ENCODE measurements at places on chromosomes 3 and 15. TPM values are rescaled to one million over a fixed set of nuclear protein-coding genes. Genes with fewer than 3 reads are reported as not detected.

DNA sequence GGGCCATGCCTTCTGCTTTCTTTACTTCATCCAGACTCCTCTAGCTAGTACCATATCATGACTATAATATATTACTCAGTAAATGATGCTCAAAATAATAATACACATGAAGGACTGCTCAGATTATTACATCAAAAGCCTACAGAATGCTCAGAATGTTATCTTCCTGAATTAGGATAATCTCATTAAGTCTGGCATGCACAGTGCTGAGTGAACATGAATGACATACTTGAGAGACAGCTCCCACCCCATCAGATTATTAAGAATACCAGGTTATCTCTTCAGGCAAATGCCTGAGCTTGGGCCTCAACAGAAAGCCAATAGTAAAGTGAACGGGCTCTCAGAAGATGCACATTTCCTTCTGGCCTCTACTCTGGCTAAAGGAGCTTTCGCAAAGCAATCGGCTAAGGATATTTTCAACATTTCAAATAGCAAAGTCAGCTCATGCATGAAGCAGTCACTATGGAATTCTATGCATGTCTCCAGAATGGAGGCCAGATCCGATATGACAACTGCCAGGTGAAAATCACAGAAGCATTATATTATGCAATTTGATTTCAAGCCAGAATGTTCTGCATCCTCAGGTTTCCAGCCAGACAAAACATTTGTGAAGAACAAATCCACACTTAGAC lies 122.6 kb downstream of the KCNMB2 start:
- DNase-seq, result no peak

DNA sequence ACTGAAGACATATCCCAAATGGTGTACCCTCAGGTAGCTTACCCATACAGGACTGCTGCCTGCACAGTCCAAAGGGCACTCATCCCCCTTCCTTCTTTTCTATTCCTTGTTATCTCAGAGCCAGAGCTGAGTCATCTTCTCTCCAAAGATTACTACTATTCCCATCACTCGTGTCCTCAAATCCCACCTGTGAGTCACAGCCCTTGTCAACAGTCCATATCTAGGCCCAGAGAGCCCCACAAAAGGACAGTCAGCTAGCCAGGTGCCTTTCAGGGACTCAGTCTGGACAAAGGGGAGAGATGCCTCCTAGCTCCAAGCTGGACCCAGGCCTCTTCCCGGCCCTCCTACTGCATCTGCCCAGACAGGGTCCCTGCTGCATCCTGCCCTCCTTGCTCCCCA lies 11.0 kb downstream of the PARP16 start:
- no peak for DNase-seq

- DNase-seq, result no peak
Observed at GRCh38 chr3:134029256-134029733, 430 bp downstream of the SLCO2A1 start.

DNA sequence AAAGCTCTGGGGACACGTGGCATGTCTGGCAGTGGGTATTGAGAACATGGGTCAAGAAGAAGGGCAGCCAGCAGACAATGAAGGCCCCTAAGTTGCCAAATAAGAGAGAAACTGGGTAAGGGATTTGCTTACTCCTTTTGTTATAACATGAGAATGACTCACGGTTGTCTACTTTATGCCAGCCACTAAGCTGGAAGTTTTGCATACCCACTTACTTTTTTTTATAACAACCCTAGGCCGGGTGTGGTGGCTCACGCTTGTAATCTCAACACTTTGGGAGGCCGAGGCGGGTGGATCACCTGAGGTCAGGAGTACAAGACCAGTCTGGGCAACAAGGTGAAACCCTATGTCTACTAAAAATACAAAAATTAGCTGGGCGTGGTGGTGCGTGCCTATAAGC lies 50.0 kb downstream of the DRD3 start:
- no peak for DNase-seq

GRCh38 chr3:133667118-133667517 lies 5.4 kb upstream of the TOPBP1 start:
- DNase-seq, result no peak

DNA sequence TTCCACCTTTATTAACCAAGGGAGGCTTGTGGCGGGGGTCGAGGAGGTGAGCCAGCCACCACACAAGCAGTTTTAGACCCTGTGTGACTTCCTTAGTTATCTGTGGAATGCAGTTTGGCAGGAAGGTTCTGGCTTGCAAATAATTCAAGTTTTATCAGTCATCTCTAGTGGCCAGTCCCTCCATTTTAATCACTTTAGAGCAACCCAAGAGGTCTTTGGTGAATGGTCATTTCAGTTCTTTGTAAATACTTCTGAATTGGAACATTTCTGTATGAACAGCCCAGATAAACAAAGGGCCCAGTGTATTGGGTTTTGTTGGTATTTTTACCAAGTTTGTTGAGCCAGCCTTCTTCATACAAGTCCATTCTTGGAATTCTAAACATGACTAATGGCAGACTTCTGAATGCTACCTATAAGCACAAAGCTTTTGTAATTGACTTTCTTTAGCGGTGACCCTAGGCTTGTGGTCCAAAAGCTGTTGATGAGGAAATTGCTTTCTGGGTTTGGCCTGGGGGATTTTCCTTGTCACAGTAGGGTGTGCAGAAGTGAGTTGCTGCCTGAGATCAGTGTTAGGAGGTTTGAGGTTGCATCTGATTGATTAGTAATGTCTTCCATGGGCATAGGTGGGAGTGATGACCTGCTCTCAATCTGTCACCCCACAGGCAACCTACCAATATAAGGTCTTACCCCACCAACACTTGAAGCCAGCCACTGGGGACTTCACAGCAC lies 193.3 kb upstream of the TOPAZ1 start:
- no peak for DNase-seq

DNA sequence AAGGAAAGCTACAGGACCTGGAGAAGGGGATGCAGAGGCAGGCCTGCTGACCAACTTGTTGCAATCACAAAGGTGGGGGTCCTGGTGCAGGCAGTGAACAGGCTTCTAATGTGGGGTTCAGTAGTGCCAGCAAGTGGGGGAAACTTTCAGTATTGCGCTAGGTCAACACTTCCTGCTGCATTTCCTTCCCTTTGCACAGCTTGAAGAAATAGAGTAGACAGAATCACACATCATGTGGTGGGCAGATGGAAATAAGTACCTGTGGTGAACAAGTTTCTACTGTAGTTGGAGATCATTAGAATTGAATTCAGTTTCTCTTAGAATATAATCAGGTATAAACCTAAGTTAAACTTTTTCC lies 63.4 kb downstream of the RGMA start:
- no peak for DNase-seq

GRCh38 chr3:149316437-149316836 lies 17.0 kb downstream of the TM4SF18 start:
- DNase-seq, result no peak

- DNase-seq, result no peak
Observed at GRCh38 chr15:52794665-52795463, 4.7 kb upstream of the ONECUT1 start.

GRCh38 chr15:58298879-58299850 lies 132.6 kb upstream of the LIPC start:
- DNase-seq, result no peak

DNA sequence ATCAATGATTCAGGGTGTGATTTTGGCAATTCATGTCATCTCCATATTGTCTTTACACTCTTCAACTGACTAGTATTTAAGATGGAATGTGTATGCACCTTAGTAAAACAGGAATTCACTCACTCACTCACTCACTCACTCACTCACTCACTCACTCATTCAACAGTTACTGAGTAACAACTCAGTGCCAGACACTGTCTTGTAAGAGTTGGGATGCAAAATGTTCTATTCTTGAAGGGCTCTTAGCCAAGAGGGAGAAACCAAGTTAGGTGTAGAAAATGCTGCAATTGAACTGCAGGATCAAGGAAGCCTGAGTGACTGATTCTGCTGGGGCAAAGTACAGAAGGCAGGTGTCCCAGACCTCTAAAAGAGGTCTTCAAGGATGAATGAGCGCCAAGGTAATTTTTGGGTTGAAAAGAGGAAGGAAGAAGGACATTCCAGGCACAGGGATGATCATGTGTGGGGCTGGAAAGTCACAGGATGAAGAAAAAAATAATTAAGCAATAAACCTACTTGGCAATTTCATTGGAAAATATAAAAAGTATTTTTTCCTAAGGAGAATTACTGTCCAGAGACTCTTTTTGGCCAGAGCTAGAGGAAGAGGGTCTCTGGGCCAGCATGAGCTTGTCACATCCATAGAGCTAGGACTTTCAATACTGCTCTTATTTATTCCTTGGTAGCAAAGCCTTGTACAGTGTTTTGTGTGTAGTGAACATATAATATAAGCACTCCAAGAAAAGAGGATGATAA lies 58.9 kb upstream of the ETV5 start:
- no peak for DNase-seq

GRCh38 chr3:72269475-72269874 lies 484.5 kb upstream of the PROK2 start:
- DNase-seq, result no peak

DNA sequence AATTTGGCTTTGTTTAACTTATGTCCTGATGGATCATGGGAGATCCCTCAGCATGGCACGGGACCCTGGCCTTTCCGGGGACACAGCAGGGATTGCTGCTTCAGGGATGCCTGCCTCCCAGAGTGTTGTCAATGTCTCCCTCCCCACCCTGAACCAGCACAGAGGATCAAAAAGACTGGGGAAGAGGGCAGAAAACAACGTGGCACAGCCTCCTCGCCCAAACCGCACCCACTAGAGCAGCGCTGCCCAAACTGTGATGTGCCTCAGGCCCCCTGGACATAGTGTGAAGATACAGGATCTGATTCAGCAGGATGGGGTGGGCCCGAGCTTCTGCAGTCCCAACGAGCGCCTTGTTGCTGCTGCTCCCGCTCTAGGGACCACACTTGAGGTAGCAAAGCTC lies 34.5 kb downstream of the SLC6A20 start:
- DNase-seq, result no peak

GRCh38 chr15:69098771-69099170 lies 61.7 kb upstream of the GLCE start:
- no peak for DNase-seq

GRCh38 chr15:60010858-60011257 lies 6.7 kb downstream of the FOXB1 start:
- DNase-seq, result no peak

- DNase-seq, result no peak
Observed at GRCh38 chr3:17747174-17747889, 4.9 kb upstream of the TBC1D5 start.

DNA sequence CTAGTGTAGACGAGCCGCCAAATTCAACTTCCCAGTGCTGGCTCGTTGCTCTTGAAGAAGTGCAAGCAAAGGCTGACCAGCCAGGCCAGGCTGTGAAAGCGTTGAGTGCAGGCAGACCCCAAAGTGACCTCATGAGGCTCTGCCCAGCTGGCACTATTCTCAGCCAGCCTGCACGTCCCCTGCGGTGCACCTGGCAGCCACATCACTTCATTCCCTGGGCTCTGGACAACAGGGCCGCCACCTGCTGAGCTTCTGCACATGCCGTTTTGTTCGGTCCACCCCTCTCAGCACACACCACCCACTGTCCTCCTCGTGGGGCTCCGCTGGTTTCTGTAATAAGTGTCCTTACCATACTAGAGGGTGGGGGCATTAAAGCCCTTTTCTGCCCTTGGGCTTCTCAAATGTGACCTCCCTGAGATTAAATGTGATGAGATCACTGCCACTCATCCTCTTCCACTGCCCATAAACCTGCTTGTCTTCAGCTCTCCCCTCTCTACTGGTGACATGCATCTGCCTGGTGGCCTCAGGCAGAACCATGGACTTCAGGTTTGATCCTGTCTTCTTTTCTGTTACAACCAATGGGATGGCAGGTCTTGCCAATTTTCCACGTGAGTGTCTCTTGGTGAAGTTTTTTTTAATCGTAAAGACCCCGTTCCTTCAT lies 6.1 kb downstream of the RASGRF1 start:
- DNase-seq, result peak; percentile 25

- no peak for DNase-seq
Observed at GRCh38 chr3:16927485-16927884, 42.7 kb downstream of the PLCL2 start.

- peak; percentile 19 for DNase-seq
Observed at GRCh38 chr3:10561946-10562560, 56.7 kb upstream of the ATP2B2 start.

Gene P3H2
- total RNA-seq, result 18.9 TPM

Gene GALK2
- 50.2 TPM for total RNA-seq

Gene IFT57
- 43.4 TPM for total RNA-seq

Gene ZNF710
- 20.2 TPM for total RNA-seq

Gene P2RY14
- 8.9 TPM for total RNA-seq

Gene CHCHD4
- 11.1 TPM for total RNA-seq

Gene SETD5
- 162 TPM for total RNA-seq

Gene SPINK8
- not detected for total RNA-seq

Data from sciatic nerve (tissue), 2 donors.